ENCODE measurements at places on chromosomes 2 and 18.

GRCh38 chr2:172358691-172359556, 68.5 kb upstream of the ITGA6 start:
- DNase-seq = no peak

DNA sequence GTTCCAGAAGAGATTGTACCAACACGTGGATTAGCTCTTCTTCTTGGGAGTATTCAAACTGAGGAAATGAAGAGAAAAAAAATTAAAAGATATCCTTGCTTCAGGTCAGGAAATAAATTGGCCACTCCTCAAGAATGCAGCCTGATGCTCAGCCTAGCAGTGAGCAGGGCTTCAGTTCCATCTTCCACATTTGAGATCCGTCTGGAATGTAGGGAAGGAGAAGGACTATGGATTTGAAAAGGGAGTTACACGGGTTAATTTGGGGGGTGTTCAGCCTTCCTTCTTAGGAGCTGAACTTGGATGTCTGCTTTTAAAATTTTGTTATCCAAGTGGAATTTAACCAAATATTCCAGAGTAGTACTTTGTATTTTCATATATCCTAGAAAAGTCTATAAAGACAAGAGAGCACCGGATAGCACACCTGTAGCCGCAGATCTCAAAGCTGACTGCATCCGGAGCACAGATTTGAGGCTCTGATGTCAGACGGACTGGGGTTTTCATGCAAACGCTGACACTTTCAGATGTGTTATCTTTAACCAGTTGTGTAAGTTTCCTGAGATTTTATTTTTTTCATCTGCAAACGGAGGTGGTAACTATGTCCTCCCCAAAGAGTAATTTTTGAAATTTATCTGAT, 99.3 kb downstream of the COPS8 start:
- DNase-seq = no peak

GRCh38 chr18:48153613-48154481, 223.4 kb upstream of the SMAD2 start:
- no peak for DNase-seq

- no peak for DNase-seq
These were observed 12.1 kb upstream of the MAPRE2 start for GRCh38 chr18:35029103-35029502.

DNA sequence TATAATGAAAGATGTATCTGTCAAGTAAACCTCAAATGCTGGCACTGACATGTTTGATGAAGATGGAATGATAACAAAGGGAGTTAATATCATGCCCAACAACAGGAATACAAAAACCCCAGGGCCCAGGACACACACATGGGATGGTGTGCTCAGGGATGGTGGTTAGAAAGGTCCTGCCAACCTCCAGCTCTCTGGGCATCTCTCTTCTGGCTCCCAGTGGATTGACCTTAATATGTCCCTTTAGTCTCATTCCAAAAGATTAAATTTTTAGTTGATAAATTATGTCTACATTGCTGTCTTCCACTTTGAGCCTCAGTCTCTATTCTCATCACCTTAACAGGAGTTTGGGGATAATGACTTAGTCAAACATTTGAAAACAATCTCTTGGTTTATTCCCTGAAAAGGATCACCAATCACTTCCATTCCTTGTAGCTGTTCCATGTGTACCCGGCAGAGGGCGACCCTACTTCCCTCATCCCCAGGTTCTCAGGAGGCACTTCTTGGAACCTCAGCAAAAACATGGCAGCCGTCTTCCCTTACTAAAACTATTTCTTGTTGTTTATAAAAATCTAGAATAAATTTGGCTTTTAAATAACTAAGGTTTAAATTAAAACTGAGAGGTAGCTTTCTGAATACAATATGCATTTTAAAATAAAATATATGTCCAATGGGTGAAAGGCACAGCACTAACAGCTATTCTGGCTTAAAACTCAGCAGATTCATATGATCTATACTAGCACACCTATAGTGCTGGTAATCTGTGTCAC, 29.6 kb downstream of the MCEE start:
- peak; percentile 29 for DNase-seq

- DNase-seq = no peak
These were observed 336.9 kb upstream of the PKDCC start for GRCh38 chr2:41710944-41711343.

- no peak for DNase-seq
These were observed 39.7 kb downstream of the HPCAL1 start for GRCh38 chr2:10342245-10342951.

DNA sequence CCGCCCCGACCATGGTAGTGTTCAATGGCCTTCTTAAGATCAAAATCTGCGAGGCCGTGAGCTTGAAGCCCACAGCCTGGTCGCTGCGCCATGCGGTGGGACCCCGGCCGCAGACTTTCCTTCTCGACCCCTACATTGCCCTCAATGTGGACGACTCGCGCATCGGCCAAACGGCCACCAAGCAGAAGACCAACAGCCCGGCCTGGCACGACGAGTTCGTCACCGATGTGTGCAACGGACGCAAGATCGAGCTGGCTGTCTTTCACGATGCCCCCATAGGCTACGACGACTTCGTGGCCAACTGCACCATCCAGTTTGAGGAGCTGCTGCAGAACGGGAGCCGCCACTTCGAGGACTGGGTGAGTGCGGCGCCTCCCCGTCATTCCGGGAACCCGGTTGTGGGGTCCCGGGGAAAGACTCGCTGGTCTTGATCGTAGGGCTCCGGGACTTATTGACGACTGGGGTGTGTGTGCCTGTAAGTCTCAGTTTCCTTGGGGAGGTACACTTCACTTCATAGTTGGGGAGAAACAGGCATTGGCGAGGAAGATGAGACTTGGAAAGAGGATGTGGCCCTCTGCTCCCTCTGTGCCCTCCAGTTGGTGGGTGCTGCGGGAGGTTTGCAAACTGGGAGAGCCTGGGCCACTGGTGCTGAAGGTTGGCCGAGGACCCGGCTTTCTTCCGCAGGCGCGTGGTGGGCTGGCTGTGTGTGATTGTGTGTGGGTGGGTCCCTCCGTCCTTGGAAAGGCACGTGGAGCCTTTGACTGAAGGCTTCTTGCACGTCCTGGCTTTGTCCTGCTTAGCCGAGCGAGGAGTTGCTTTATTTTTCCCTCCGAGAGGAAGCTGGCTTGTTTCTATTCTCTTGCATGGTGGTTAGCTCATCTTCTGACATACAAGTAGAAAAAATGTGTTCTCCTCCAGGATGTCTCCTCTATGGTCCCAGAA, 886 bp downstream of the PRKCE start:
- DNase-seq = no peak

- DNase-seq = no peak
These were observed 70.4 kb upstream of the CYP1B1 start for GRCh38 chr2:38146275-38146906.

DNA sequence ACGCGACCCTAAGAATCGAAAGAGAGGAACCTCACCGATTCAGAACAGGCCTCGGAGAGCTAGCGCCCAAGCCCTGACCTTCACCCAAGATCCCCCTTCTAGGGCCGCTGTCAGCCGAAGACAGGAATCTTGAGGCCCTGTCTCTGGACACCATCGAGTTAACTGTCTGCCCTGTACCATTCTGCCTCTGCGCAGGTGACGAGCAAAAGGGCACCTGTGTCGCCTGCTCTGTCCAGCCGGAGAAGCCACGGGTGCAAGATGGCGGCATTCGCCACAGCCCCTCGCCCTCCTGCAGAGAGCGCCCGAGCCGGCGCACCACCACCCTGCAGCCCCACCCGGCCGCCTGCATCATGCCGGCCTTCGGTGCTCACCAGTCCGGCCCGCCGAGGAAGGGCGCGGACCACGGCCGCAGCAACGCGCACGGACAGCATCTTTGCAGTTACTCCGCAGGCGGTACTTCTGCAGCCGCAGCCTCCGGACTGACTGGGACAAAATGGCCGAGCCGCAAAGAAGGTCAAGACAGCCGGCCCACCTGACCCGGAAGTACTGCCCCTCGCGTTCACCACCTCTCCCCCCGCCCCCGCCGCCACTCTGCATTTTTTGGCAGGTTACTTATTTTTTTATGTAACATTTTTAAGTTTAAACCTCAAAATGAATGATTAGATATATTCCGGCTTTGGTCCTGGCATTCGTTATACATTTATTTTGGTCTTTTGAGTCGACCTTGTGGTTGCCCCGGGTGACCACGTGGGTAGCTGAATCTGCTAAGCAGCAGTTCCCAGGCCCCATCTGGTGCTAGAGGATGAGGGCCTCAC, at the start of gene ATP5F1A:
ATP5F1A (minus strand) TSS at position 496 of the 815 bp plus-strand sequence; CDS start at position 431, 65 bp downstream.
- DNase-seq = peak; percentile 69

GRCh38 chr18:46331316-46331715, 227.1 kb downstream of the HAUS1 start:
- DNase-seq = no peak

Measured in neuronal stem cell (in vitro differentiated cells).